SJCRH30 (cell line): ENCODE measurements at places on chromosomes 2 and 18. TPM values are rescaled to one million over a fixed set of nuclear protein-coding genes. Genes with fewer than 3 reads are reported as not detected.

Gene MYO7B
- total RNA-seq, result 2.7 and 3.7 TPM in 2 replicates

Gene FOXI3
- not detected in 2 replicates for total RNA-seq

Gene ALPG
- total RNA-seq, result not detected in 2 replicates

Gene CHMP3
- 66.9 and 72.2 TPM in 2 replicates for total RNA-seq

Gene NYAP2
- 0.46 and 0.69 TPM in 2 replicates for total RNA-seq

Gene PAIP2B
- 2.8 and 3.1 TPM in 2 replicates for total RNA-seq

Gene OSBPL6
- 13.6 and 14.6 TPM in 2 replicates for total RNA-seq

Gene BOLL
- 0.38 and 0.51 TPM in 2 replicates for total RNA-seq

Gene PCARE
- total RNA-seq, result 0.02 TPM in 1 of 2 replicates, not detected in the other

DNA sequence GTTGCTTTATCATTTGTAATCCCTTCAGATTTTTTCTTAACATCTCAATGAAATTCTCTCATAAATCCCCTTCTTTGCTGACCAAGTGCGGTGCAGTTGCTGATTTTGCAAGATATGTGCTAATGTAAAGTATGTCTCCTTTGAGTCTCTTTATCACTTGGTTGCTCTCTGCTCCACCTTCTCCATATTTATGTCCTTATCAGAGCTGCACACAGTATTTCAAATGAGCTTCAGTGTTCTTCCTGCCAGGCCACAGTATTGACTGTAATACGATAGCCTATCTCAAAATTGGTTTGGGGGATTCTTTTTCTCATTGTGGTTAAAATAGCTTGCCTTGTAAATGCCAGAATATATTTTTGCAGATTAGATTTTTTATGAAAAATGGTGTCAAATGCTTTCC lies 32.2 kb downstream of the MAIP1 start:
- DNase-seq, result peak; percentile 79

DNA sequence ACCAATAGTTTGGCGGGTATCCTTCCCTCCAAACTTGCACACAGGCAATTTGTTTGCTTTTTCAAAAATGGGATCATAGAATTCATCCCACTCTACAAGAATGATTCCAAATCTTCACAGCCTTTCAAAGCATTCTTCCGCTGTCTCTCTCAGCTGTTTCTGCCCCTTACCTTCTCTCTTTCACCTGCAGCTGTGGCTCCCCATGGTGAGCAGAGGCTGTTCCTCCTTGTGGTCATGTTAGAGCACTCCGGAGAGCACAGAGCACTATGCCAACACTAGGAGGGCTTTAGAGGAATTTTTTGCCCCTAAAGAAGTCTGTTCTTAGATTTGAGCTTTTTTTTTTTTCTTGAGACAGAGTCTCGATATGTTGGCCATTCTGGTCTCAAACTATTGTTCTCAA lies 30.4 kb downstream of the MTHFD2 start:
- no peak for DNase-seq

GRCh38 chr2:126784621-126785020 lies 114.1 kb upstream of the TEX51 start:
- DNase-seq, result no peak

GRCh38 chr2:127102521-127103242 lies 4.3 kb downstream of the BIN1 start:
- DNase-seq, result no peak

DNA sequence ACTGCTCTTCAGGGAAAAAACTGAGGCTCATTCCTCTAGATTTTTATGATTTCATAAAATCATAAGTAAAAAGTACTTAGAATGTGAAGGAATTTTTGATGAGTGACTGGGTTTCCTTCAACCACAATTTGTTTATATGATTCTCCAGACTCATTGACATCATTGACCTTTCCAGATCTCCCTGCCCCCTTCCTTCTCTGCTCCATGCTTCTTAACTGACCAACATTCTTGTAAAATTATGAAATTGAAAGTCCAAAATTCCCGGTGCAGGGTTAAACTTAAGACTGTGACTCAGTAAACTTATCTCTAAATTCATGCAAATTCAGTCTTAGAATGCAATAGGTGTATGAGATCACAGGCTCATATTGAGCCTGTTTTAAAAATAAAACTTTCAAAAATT lies 648.9 kb downstream of the TDRD15 start:
- no peak for DNase-seq

DNA sequence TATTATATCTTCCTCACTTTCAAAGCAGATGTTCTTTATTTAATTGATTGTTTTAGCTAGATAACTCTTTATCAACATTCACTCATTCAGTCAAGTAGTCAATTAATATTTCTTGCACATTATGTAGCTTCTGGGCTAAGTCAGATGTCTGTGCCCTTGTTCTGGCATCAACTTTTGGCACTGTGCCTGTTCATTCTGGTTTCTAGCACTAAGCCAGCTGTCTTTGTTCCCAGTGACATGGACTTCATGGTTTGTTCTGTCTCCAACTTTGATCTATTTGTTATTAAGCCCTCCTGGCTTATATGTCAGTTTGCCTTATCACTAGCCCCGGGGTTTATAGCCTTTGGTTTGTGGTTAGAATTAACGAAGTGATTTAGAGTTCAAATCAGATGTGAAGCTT lies 247.9 kb upstream of the SYT4 start:
- peak; percentile 29 for DNase-seq

DNA sequence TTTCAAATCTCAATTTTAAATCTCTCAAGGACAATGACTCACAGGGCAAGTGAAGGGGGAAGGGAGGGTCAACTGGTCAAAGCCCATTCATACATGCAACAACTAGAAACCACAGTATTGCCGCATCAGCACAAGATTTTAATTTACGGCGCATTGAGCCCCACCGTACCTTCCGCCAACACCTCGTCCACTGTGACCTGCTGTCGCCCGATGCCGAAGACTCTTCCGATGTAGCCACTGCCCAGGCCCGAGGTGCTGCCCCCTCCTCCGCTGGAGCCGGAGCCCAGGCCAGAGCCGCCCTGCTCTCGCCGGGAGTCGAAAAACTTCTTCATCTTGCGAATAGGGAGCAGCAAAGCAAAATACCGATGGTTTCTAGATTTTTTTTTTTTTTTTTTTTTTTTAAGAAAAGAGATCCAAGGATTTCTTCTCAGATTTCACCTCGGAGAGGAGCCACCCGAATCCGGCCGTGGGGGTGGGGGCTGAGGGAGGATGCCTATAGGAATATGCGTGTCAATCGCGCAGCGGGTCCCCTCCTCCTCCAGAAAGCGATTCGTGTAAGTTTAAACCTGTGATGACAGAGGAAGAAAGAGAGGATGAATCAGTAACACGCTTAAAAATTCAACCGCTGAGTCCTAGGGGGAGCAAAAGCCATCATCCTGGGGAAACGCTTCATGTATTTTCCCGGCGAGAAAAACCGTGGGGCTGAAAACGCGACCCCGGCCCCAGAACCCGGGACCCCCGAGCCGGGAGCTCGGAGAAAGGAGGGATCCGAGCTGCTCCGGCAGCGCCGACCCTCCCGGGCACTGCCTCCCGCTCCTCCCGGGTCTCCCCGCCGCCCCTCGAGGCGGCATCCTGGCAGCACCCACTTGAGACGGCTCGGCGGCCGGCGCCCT lies 584 bp downstream of the AAK1 start:
- peak; percentile 74 for DNase-seq

GRCh38 chr2:238945433-238946150 lies 97.7 kb downstream of the TWIST2 start:
- DNase-seq, result no peak

DNA sequence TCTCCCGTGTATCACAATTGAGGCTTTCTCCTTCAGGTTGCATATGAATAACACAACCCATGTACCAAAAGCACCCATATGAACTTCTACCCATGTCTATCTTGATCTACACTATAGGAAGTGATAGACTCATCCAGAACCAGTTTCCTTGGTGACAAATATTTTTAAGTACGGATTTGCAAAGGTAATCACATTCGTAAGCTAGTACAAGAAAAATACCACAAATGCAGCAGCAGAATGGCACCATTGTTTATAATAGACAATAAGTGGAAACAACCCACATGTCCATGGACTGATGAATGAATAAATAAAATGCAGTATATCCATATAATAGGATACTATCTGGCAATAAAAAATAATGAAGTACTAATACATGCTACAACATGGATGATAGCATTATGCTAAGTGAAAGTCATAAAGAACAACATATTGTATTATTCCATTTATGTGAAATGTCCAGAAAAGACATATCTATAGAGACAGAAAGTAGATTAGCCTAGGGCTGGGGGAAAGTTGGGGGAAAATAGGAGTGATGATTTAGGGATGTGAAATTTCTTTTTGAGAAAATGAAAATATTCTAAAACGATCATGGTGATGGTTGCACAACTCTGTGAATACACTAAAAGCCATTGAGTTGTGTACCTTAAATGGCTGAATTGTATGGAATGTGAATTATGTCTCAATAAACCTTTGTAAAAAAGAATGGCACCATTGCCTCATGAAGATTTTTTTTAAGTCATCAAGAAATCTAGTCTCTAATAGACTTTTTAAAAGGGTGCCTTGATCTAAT lies 3.4 kb upstream of the CCDC88A start:
- no peak for DNase-seq

DNA sequence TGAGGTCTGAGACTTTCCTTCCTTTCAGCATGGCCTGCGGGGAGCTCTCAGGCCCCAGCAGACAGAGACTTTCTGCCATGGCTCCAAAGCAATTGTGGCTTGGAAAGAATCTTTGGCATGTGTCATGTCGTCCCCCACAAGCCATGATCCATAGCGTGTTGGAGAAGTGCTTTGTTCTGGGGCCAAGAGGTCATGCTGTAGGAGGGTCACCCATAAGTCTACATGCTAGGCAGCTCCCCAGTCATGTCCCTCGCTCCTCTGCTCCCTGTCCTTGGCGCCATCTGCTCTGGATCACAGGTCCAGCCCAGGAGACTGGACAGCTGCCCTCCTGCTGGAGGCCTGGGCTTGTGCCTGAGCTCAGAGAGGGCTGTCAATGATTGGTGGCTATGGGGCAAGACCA lies 78.8 kb upstream of the LCLAT1 start:
- DNase-seq, result no peak

DNA sequence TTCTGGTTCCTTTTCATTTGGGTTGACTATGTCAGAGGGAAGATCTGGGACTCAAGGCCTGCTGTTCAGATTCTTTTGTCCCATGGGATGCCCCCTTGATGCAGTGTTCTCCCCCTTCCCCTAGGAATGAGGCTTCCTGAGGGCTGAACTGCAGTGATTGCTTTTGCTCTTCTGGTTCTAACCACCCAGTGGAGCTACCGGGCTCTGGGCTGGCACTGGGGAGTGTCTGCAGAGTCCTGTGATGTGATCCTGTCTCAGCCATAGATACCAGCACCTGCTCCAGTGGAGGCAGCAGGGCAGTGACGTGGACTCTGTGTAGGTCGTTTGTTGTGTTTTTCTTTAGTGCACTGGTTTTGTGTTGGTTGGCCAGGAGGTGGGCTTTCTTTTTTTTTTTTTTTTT lies 32.1 kb upstream of the RHOB start:
- no peak for DNase-seq

GRCh38 chr2:200736646-200737274 lies 75.0 kb upstream of the BZW1 start:
- DNase-seq, result no peak

DNA sequence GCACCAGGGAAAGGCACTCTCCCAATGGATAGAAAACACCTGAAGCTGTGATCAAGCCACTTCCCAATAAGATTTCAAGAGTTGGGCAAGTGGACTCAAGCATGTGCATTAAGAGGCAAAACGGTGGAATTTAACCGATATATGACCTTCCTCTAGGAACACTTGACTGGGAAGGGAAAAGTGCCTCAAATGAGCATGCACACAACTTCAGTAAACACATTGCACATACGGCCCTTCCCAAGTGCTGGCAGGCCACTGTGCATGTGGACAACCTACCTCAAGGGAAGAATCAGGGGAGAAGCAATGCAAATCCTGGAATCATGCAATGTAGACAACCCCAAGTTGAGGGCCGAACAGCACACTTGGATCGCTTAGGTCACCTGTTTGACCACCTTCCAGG lies 23.9 kb upstream of the SH3RF3 start:
- DNase-seq, result no peak

GRCh38 chr2:113192459-113193100 lies 18.8 kb downstream of the PSD4 start:
- DNase-seq, result no peak

GRCh38 chr2:180478883-180479282 lies 471.8 kb upstream of the CWC22 start:
- DNase-seq, result no peak

GRCh38 chr2:85243101-85244072 lies 84.4 kb downstream of the TGOLN2 start:
- DNase-seq, result peak; percentile 42

DNA sequence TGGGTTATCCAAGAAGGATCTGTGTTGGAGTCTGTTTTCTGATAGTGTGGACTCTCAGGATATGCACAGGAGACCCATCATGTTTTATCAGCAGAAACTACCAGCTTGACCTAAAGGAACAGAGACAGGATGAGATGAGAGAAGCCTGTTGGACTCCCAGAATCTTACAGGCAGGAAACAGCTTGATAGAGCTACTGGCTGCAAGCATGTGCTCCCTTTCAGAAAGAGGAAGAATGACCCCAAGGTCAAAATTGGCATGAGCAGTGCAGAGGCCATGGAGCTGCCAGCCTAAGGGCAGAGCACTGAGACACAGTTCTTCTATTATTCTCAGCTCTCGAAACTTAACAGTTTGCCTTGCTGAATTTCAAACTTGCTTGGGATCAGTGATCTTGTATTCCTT lies 135.2 kb upstream of the NFATC1 start:
- no peak for DNase-seq

DNA sequence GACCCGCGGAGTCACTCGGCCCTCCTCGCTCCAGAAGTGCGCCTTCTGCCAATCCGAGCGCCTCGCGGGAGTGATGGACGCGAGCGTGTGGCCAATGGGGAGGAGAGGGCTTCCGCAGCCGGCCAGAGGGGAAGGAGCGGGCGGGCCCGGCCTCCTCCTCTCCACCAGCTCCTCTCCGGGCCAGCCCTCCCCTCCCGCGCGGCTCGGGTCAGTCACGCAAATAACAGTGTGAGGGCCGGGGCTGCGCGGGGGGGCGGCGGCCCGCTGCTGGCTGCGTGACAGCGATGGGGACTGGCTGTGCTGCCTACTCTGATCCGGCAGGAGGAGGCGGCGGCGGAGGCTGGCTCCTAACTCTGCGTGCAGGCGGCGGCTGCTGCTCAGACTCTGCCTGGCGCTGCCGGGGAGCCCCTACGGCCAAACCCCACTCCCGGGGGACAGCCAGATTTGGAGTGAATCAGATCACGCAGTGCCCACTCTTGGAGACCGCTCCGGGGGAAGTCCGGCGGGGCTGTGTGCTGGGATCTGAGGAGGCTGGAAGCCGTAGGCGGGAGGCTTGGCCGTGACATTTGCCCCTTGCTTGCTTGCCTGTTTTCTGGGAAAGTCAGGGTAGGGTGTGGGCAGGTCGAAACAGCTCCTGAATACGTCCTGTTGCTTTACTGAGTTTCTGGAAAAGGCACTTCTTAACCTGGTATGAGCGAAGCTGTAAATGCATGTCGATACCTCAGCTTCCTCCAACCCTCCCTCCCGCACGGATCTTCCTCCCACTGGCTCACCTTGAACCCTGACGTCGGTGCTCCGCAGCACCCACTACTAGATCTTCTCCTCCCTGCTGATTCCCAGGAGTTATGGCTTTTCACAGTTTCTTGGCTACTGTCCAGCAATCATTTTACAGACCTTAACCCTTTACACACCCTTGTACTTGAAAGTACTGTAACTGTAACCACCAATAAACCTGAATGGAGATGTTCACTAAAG lies 97.9 kb upstream of the SERTAD2 start:
- peak; percentile 99 for DNase-seq
